Activated CD8-positive, alpha-beta memory T cell treated with anti-CD3 and anti-CD28 coated beads for 24 hours (primary cell): ENCODE measurements at places on chromosomes 2 and 18.
A peak's percentile ranks its signal among the peaks of the same experiment; 100 is the strongest.

- no peak for DNase-seq
Observed at GRCh38 chr2:184596819-184597411, 1.4 kb upstream of the ZNF804A start.

- no peak for DNase-seq
Observed at GRCh38 chr2:132977812-132978529, 308.0 kb upstream of the LYPD1 start.

GRCh38 chr2:59150217-59150849 lies 909.2 kb upstream of the FANCL start:
- no peak for DNase-seq

- DNase-seq, result no peak
Observed at GRCh38 chr2:120943403-120944034, 207.9 kb downstream of the GLI2 start.

- no peak for DNase-seq
Observed at GRCh38 chr2:182330451-182331305, 96.2 kb downstream of the PDE1A start.

GRCh38 chr2:68832233-68832869 lies 38.8 kb downstream of the BMP10 start:
- DNase-seq, result peak; percentile 79

DNA sequence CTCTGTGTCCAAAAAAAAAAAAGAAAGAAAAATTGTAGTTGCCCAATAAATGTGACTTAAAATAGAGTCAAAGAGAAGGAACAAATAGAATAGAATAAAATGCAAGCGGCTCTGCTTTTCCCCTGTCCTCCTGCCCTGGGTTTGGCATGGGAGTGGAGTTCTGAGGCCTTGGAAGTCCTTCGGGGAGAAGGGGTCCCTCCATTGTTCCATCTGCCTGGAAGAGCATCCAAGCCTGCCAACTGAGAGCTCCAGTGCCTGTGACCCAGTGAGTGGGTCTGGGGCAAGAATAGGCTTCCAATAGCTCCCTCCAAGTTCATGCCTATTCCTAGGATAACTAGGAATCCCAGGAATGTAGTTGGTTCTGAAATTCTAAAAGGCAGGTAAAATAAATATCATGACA lies 321.4 kb downstream of the MYCN start:
- DNase-seq, result no peak

GRCh38 chr2:205427112-205427511 lies 255.2 kb upstream of the NRP2 start:
- DNase-seq, result no peak

GRCh38 chr2:143284087-143284675 lies 155.0 kb downstream of the ARHGAP15 start:
- no peak for DNase-seq

DNA sequence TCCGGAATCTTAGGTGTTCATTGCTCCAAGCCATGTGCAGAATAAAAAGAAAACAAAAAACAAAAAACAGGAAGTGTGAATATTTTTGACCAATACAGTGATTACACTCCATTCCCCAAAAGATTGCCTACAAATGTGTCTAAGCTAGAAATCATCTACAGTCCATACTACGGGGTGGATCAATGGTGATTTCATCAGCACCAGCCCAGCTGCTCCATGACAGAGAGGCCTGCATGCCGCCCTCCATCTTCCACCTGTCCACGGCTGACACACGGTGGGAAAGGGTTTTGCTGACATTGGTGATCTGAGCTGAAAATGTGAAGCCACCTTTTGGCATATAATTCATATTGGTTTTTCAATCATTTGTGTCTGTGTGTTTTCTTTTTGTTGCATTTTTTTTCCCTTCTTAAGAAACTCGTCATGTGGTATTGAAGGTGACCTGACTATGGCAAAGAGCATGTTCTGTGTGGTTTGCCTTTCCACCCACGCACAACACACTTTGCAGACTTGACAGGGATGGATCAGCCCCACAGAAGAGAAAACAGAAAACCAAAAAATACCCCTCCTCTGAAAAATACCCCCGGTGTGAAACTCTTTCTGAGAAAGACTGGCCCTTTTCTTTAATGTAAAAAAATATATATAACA lies 533.1 kb downstream of the RNF144A start:
- peak; percentile 83 for DNase-seq

- no peak for DNase-seq
Observed at GRCh38 chr2:224802407-224802806, 86.2 kb upstream of the CCDC195 start.

DNA sequence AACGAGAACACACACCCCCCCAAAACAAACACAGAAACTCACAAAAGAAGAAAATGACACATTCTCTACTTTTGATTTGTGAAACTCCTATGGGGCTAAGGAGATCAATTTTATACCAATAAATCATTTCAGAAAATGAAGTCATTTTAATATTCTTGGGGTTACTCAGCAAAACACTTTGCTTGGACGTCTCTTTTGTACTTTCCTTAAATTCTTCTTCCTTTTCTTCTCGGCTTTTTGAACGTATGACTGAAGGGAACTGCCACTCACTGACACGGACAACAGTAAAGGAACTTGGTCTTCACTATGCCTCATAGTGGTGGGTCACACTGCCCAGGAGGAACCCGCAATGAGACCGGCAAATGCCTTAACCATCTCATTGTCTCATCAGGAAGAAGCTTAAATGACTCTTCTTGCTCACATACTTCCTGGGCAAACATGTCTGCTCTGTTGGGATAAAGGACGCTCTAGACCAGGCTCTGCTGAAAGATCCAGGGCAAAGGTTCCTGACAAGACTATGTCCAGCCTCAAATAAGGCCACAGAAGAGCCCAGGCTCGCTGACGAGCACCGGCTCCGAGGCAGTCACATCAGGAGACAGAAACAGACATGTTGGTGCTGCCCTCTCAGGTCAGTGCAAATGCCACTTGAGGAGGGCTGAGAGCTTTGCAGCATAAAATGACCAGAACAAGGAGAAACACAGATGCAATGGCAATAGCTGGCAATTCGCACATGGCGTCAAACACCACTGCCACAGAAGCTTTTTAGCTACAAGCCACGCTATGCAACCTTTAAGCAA lies 205.5 kb downstream of the TGIF1 start:
- no peak for DNase-seq

DNA sequence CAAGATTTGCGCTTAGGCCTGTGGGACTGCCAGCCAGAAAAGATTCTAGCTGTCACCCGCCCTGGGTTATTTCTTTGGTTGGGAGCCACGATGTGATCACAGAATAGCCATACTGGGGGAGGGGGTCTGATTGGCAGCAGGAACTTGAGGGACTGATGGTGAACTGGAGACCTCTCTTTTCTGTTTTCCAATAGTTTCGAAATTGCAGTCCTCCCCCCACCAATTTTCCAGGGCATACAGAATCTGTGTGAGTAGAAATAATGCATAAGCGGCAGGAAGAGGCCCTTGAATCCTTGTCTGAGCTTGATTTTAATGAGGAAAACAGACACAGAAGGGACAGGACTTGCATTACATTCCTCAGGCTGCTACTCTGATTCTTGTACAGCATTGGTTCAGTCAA lies 2.2 kb upstream of the POLR2D start:
- no peak for DNase-seq

GRCh38 chr2:191280290-191280689 lies 35.1 kb downstream of the MYO1B start:
- no peak for DNase-seq

DNA sequence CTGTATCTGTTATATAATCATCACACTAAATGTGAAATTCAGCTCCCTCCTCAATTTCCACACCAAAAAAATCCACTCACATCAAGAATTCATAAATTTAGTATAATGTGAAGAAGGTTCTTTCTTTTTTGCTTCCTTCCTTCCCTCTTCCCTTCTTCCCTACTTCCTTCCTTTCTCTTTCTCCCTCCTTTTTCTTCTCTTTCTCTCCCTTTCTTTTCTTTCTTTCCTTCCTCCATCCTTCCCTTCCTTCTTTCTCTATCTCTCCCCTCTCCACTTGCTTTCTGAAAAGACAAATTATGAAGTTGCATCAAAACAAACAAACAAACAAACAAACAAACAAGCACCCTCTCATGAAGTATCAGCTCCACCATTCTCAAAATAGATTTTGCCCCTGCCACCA lies 290.0 kb downstream of the PDE11A start:
- DNase-seq, result no peak

GRCh38 chr18:77066689-77067088 lies 65.9 kb downstream of the MBP start:
- no peak for DNase-seq

DNA sequence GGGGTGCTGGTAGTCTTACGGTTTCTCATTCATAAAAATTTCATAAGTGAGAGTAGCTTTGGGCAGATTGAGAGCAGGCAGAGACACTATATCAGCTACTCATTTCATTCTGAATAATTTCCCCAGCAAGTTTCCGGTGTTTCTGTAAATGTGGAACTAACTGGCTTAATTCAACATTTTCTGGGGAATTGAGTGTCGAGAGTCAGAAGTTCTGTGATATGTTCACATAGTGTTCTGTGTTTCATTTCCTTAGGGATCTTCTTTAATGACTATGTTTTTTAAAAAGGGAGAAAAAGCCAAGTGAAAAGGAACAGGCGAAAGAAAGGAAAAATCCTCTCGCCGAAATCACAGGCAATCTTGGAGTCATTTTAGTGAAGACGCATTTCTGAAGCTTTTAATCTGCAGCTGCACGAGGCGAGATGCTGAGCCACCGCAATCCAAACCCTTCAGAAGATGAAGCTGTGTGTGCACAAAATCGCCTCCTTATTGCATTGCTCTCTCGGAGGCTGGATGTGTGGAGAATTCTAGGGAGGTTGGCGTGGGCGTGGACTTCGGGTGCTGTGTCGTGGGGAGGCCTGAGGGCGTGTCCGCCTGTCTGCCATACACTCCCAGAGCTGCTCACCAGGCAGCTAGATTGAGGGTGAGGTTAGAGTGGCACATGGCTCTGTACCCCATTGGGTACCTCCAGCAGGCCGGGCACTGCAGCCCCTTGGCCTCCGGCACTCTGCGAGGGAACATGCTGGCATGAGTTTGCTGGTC lies 38.4 kb upstream of the HDAC4 start:
- no peak for DNase-seq

DNA sequence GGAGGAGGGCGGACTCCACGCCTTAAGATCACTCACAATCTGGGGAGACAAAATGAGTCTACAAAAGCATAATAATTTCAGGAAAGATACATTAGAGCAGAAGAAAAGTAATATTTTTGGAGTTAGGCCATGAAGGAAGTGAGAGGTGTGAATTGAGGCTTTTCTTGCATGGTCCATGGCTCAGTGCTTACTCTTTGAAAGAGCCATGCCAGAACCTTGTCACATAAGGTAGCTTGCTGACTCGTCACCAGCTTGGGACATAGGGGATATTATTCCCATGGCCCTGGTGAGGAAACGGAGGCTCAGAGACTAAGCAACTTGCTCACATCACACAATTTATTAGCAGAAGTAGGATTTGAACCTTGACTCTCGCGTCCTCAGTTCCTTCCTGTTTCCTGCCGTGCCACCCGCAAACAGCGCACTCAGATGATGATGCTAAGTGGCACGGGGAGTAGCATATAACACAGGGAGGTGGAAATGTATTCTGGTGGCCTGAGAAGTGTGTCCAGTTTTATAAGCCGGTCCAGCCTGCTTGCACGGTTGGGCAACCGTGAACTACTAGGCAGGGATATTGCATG lies 312.2 kb upstream of the EPAS1 start:
- peak; percentile 17 for DNase-seq

GRCh38 chr2:99860720-99861375 lies 281.5 kb downstream of the AFF3 start:
- DNase-seq, result no peak

- no peak for DNase-seq
Observed at GRCh38 chr2:168278424-168278888, 31.1 kb upstream of the STK39 start.

- DNase-seq, result no peak
Observed at GRCh38 chr2:235833971-235834620, 334.1 kb downstream of the GBX2 start.

DNA sequence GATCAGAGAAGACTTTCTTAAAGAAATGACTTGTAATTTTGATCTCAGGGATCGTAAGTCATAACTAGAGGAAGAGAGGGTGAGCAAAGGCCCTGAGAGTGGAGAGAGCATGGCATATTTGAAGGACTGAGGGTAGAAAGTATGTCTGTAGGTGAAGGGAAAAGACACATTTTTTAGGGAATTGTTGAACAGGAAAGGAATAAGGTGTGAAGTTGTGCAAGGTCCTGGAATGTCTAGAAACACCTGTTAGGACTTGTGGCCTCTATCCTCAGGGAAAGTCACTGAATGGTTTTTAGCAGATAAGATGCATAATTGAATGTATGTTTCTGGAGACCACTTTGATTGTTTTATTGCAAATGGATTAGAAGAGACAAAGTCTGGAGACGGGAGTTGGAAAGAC lies 62.5 kb upstream of the ACTR3 start:
- no peak for DNase-seq

DNA sequence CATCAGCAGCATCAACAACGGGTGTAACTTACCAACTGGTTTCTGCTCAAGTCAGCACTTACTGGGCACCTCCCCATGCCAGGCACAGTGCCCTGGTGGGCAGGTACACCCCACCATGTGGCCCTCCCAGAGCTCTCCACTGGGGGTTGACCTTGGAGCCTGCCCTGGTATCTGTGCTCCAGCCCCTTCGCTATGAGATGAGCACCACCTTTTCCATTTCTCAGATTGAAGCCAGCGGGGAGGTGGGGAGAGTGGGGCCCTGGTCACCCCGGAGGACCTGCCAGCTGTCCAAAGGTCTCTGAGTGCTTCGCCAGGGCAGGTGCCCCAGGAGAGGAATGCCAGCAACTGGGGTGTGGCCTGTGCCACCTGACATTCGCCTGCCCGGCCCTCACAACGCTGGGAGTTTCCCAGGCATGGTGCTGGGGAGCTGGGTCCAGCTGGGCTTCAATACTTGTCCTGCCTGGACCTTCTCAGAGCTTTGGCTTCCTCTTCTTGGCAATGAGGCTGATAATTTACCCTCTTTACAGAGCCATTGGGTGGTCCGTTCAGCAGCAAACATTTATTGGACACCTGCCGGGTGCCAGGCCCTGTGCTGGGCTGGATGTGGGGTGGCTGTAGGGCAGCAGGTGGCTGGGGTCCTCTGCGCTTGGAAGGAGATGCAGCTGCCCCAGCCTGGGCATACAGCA lies 5.9 kb upstream of the ZAP70 start:
- DNase-seq, result peak; percentile 53

GRCh38 chr2:60710707-60711106 lies 45.4 kb upstream of the PAPOLG start:
- DNase-seq, result no peak

DNA sequence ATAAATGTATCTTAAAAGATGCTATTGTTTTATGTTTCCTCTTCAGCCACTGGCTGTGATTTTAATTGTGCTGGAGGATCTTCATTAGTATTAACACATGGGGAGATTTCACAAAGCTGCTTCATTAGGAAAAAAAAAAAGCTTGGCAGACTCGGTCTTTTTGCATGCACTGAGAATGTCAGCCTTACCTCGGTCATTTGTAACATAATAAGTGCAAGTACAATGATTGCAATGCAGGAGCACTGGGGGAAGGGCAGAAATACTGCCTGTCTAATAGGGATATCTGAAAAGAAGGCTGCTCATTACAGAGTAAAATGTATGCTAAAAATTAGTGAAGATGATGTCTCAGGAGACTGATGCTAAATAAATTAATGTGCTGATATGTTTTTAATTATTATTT lies 1.3 kb upstream of the BAZ2B start:
- DNase-seq, result no peak

- no peak for DNase-seq
Observed at GRCh38 chr18:58639751-58640427, 11.0 kb upstream of the ALPK2 start.

GRCh38 chr2:126921066-126921465 lies 22.4 kb downstream of the TEX51 start:
- DNase-seq, result no peak

GRCh38 chr2:208546107-208546506 lies 139.5 kb downstream of the PTH2R start:
- no peak for DNase-seq

- DNase-seq, result no peak
Observed at GRCh38 chr2:218988650-218989049, 3.7 kb upstream of the FEV start.
